ENCODE measurements at places on chromosomes 2 and 18.

DNA sequence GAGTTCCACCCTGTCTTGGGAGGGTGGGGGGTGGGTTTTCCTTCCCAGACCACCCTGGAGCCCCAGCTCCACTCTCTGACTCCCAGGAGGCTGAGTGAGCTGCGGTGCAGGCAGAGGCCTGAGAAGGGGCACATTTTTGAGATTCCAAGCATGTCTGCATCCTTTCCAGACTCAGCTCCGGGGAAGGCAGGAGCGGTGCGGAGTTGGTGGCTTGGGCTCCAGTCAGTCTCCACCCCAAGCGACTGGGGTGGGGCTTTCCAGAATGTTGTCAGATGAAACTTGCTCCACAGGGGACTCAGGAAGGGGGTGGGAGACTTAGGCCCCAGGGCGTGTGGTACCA, 44.2 kb upstream of the HS6ST1 start:
- no peak for DNase-seq

- no peak for DNase-seq
Measured at GRCh38 chr2:1849450-1849849, 105.1 kb upstream of the PXDN start.

DNA sequence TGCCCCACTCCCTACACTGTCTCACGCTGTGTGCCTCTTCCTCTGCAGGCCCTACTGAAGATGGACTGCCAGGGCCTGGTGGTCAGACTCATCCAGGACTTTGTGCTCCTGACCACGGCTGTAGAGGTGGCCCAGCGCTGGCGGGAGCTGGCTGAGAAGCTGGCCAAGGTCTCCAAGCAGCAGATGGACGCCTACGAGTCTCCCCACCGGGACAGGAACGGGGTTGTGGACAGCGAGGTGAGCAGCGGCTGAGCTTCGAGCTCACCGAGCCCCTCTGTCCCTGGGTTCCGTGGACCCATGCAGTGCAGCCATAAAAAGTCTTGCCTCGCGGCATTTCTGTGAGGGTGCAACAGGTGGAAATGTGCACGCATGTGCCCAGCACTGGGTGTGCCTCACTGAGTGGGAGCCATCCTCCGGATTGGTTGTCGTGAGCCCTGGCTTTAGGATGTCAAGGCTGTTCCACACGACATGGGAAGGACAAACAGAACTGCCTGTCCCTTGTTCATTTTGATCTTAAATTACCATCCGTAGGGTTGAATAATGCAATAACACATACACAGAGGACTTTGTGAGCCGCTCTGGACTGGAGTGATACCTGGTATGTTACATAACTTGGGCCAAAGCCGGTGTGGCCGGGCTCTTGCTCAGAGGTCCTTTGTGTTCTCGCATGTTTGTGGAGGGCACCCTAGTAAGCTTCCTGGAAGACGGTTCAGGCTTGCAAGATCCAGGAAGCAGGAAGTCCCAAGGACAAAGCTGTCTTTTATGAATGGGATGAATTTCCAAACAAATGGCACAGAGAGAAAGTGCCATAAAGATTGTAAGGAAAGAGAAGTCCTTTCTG, 100.9 kb downstream of the SH3BP4 start:
- DNase-seq = no peak

GRCh38 chr2:8893474-8893873, 56.1 kb upstream of the KIDINS220 start:
- no peak for DNase-seq

GRCh38 chr18:58132595-58133261, 88.7 kb downstream of the NEDD4L start:
- no peak for DNase-seq
